ENCODE measurements at places on chromosomes 2 and 18. TPM values are rescaled to one million over a fixed set of nuclear protein-coding genes. Genes with fewer than 3 reads are reported as not detected.

The GPR35 gene
- total RNA-seq = 35.4 TPM

The HNMT gene
- total RNA-seq = not detected

The ANKRD30B gene
- not detected for total RNA-seq

The SERPINB11 gene
- total RNA-seq = not detected

The ICOS gene
- 49.7 TPM for total RNA-seq

The LIMS2 gene
- total RNA-seq = 4.5 TPM

The CD302 gene
- 0.20 TPM for total RNA-seq

The PHOSPHO2 gene
- 5.9 TPM for total RNA-seq
